GOT3 (cell line): ENCODE measurements at places on chromosomes 6 and 20.

DNA sequence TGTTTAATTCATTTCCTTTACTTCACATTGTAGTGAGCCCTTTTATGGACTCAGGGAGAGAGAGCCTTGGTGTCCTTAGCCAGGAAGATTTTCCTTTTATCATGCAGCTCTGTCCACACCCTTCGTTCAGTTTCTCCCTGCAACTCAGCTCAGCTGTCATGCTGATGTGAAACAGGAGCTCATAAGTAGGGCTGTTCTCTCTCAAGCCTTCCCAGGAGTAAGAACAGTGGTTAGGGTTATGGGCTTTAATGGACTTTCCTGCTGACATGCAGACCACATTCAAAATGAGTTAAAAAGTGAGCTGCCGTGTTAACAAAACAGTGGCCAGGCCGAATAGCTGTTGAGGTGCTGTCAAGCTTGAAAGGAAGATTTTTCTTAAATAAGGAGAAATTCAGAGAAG, 104.1 kb downstream of the BCKDHB start:
- DNase-seq, result no peak

GRCh38 chr6:73739096-73739495, 43.1 kb downstream of the CD109 start:
- no peak for DNase-seq

DNA sequence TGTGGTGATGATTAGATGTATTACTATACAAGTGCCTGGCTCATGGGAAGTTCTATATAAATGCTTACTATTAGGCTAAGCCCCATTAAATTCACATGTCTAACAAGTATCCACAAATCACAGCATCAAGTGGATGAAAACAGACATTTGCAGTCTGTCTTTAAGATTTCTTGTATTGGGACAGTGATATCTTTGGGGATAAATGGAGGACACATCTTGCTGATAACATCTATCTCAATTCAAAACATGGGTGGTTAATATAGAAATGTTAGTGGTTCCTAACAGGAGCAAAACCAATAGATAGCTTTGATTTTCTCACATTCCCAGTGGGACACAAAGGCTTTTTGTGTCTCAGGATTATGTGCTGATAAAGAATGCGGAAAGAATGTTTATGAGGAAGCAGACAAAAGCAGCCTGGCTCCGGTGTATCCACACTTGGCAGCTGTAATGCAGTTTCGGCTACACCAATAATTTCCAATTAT, 29.3 kb downstream of the PTPRK start:
- DNase-seq, result no peak

GRCh38 chr6:106005013-106005412, 81.1 kb upstream of the PRDM1 start:
- no peak for DNase-seq

DNA sequence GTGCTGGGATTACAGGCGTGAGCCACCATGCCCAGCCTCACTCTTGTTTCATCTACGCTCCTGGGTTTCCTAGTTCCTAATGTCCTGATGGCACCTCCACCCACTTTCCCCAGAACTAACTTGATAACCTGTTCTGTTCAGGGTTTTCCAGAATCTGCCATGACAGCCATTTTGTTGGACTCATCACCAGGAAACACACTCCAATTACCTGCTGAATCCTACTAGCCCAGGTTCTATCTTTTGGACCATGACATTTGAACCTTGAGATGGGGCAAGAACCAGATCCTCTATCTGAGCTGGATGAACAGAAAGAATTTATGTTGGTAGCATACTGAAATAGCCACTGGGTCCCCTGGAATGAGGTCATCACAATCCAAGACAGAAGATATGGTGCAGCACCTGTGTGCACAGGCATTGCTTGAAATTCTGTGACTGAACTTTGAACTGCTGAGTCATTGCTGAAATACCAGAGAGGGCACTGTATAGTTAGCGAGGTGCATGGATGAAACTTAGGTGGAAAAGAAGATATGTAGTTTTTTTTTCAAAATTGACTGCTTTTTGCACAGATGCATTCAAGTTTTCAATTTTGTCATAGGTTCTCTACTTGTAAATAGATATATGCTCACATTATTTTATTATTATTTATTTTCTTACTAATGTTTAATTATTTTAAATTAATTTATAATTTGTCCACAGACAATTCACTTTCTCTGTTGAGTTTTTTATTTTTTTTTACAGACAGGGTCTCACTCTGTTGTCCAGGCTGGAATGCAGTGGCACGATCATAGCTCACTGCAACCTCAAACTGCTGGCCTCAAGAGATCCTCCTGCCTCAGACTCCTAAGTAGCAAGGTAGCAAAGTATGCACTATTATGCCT, 42.8 kb upstream of the TASP1 start:
- DNase-seq, result no peak

DNA sequence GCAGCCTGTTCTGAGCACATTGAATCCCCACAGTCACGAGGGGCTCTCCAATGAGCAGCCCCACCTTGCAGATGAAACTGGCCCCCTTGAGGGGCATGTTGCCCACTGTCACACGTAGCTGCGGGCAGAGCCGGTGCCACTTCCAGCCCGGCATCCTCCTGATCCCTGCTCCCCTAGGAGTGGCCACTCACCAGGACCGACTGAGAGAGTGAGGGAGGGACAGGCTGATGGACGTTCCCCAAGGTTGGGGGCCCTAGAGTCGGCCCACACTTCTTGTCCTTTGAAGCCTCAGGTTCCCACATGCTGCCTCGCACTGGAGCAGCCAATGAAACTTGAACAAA, 10.5 kb downstream of the ENTPD6 start:
- no peak for DNase-seq

DNA sequence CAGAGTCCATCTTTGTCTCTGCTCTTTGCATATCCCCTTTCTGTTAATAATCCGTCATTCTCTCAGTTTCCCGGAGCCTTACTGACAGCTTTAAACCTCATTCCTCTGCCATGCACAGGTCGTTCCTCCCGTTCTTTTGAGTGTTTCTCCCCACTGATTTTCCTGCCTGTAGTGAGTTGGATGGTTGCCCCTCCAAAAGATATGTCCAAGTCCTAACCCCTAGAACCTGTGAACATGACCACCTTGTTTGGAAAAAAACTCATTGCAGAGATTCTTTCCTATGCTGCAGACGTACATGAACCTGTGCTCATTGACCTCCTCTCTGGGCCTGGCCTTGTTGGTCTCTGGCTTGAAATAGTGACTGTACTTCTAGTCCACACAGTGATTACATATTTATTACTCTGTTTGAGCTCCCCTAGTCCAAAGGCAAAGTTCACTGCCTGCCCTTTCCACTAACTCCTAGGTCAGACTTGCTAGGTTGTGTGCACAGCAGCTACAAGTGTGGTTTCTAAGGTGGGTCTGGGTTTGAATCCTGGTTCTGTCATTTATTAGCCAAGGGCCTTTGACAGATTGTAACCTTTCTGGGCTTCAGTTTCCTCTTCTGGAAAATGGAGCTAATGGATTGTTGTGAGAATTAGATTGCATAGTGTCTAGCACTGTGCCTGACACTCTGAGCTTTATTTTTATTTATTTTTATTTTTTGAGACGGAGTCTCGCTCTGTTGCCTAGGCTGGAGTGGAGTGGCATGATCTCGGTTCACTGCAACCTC, 29.3 kb downstream of the PPARD start:
- DNase-seq, result no peak

- no peak for DNase-seq
Measured at GRCh38 chr20:24670981-24671380, 201.6 kb downstream of the SYNDIG1 start.

DNA sequence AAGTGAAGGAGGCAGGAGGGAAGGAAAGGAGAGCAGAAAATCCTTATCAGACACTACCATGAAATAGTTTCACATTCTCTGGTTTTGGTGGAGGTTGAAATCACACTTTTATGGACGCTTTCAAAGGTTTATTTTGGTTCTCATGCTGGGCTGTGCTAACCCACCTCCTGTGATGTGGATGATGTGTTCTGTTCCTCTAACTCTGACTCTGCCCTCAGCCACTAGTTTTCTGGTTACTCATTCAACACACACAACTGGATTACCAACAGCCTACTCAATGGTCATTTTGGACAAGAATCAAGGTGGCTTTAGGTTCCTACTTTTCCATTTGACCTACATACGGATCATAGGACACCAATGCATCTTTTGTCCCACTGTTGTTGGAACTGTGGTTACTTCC, 522.1 kb upstream of the BTBD3 start:
- DNase-seq, result no peak

- DNase-seq, result no peak
Measured at GRCh38 chr20:44221368-44221954, 10.9 kb upstream of the OSER1 start.

DNA sequence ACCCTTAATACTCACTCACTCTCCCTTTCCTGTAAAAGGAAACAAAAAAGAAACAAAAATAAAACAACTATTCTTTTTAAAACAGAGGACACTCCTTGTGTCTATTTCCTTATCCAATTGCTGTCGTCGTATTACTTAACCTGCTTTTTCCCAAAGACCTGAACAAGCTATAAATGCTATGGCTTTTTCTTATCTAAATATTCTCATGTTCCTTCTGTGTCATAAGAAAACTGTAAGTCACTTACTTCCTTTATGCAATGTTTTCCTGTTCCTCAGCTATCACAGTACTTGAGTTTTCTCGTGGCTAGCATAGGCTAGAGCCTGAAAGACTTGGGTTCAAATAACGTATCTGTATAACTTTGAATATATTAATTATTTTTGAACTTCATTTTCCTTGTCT, 99.2 kb downstream of the IRAK1BP1 start:
- DNase-seq, result no peak

DNA sequence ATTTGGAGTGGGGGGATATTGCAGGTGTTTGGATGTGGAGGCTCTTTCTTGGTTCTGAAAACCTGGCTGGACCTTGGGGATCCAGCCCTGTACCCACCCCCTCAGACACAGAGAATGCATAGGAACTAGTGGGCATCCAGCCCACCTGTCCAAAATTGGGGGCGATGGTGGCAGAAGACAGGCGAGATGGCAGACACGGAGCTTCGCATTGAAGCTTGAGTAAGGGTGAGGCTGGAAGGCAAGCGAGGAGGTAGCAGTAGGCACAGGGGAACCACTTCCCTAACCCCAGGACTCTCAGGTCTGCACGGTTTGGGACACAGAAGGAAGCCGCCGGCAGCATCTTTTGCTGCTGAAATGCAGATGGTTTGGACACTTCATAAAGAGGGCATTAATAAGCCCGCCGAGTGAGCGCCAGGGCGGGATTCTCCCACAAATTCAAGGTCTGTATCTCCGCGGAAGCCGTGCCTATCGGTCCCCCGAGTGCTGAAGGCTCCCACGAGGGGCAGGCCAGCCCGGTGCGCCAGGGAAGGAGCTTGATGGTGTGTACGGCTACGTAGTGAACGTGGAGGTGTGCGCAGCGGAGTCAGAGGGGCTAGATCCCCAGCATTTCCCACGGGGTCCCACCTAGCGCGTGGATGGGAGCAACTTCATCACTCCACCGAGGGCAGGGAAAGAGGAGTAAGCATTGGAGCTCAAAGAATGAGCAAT, 1.6 kb upstream of the FOXA2 start:
- no peak for DNase-seq

DNA sequence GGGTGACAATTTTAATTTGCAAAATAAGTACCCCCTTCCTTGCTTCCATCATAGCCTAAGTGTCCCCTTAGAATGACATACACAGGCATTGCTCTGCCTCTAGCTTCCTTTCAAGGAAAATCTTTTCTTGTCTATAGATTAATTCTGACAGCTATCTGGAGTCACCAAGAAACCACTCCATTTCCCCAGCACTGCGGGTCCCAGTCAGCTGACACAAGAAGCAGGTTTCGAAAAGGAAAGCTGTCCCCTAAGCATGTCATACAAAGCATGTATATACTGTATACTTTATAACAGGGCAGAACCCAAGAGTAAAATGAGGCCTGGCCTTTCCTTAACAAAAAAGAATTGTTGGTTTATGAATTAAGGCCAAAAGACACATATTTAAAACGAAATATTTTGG, 273.5 kb downstream of the BTBD9 start:
- no peak for DNase-seq

GRCh38 chr6:116556065-116556464, 2.5 kb downstream of the CALHM4 start:
- DNase-seq, result no peak

DNA sequence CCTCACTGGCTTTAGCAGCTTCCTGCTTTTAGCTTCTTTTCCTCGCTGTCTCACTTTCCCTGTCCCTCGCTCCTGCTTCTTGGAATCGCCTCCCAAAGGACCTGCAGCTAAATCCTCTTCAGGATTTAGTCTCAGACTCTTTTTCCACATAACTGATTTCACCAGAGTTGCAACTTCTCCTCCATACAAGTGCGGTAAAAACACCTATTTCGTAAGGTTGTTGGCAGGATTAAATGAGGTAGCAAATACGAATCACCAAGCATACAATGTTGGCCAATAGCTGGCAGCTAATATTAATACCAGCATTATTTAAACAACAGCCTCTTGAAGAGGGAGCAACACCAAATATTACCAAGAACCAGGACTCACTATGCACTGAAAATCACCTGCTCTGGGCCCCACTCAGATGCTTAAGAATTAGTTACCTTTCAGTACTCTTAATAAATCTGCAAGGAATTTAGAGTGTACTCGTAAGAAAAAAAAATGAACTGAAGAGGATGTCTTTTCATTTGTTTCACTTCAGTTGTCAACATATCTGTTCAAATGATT, 123.0 kb downstream of the DTNBP1 start:
- DNase-seq, result no peak

GRCh38 chr20:38302786-38303185, 1.2 kb upstream of the BPI start:
- no peak for DNase-seq

DNA sequence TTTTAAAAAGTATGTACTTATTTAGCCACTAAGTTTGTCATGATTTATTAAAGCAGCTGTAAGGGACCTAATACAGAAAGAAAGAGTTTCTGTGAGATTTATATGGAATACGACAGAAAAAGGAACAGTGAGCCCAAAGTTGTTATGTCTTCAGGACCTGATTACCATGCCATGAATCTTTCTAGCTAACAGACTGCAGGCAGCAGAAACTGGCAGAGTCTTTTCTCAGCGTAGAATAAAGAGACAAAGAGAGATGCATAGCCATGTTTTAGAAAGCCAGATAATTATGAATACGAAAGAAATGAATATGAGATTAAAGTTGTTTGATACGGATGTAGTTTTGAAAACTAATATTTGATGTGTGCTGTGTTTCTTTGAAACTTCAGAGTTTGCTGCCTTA, 624.1 kb upstream of the ADGRB3 start:
- no peak for DNase-seq

DNA sequence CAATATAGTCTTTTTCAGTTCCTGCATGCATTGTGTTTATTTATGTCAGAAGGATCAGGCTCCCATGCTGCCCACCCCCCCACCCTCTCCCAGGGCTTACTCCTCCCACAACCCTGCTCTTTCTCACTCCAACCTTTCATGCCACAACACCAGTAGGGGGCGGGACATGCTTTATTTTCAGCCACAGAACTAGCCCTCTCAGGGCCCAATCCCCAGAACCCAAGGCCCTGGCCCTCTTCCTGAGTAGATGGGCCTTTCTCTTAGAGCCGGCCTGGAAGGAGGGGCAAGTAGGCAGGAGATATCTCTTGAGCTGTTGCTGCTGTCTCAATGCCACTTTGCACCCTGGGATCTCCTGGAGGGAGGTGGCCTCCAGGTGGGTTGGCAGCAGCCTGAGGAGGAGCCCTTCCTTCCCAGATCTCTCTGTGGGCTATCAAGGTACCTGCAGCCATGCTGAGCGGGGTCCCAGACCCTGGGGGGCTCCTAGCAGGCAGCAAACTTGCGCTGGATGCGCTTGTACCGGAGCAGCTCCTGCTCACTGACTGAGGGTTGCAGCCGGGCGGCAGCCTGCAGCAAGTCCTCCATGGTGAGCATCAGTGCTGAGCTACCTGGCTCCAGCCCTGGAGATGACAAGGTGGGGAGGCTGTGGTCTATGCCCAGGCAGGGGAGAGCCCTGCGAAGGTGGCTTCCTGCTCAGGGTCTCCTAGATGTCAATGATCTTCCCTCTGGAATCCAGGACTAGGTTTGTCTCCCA, 3.5 kb downstream of the GNMT start:
- DNase-seq, result no peak
